ENCODE measurements at places on chromosomes 3 and 15. TPM values are rescaled to one million over a fixed set of nuclear protein-coding genes. Genes with fewer than 3 reads are reported as not detected.

DNA sequence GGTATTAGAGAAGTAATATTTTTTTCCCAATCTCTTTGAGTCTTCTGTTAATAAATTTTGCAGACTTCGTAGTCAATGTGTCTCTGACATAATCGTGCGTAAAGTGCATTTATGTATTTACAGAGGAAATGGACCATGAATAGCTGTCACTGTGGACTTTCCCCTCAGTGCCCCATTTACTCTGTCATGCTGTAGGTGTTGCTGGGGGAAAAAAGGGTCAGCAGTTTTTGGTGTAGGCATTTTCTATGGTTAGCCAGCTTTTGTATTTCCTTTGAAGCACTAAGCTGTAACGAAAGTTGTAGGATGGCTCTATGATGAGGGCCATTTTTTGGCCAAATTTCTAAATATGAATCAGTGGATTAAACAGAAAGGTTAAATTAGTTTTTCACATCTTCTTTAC lies 598.4 kb downstream of the FGF12 start:
- no peak for DNase-seq

DNA sequence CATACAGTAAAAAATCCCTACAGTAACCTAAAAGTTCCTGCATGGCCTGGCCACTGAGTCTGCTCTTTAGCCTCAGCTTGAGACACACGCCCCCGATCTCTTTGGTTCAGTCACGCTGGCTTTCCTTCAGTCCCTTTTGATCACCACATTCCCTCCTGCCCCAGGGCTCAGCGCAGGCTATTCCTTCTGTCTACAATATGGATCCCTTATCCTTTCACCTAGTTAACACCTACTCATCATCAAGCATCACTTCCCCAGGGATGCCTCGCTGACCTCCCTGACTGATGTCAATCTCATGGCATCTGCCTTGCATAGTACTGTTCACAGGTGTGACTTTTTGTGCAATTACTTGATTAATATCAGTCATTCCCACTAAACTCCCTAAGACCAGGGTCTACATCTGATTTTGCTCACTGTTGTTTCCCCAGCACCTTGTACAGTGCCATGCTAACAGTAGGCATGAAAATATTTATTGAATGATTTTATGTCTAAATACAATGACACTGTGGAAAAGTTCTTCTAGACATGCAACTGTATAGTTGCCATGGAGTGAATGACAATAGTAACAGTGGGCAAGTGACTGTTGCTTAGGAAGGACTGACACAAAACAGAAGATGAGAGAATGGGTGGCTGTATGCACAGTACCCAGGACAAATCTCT lies at the start of gene SNTN:
TSS of gene SNTN (plus strand) at position 610 of the 660 bp plus-strand sequence. CDS start at position 623, 13 bp downstream.
- no peak for DNase-seq

- DNase-seq, result no peak
Observed at GRCh38 chr3:64685331-64685799, 2.4 kb downstream of the ADAMTS9 start.

- DNase-seq, result no peak
Observed at GRCh38 chr15:66017792-66018487, 148.6 kb downstream of the RAB11A start.

ROBO1 gene
- polyA plus RNA-seq, result 74.6 TPM

- no peak for DNase-seq
Observed at GRCh38 chr3:172279191-172279640, 169.0 kb downstream of the GHSR start.

DNA sequence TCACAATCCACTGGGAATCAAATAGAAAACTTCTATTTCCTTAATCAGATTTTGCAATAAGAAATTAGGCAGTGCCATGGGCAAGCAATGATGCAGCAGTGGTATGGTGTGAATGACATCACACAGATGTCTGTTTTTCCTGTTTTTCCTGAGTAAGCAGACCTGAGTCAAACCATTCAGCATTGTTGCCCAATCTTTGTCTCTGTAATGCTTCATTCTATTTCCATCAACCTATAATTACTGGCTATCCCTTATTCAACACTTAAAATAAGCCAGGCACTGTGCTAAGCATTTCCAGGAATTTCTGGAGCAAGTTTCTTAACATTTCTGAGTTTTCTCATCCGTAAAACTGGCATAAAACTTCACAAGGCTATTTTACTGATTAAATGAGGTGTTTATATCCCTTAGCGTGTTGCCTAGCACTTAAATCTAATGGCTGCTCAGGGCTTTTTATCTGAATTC lies 11.3 kb upstream of the OXSR1 start:
- no peak for DNase-seq

DNA sequence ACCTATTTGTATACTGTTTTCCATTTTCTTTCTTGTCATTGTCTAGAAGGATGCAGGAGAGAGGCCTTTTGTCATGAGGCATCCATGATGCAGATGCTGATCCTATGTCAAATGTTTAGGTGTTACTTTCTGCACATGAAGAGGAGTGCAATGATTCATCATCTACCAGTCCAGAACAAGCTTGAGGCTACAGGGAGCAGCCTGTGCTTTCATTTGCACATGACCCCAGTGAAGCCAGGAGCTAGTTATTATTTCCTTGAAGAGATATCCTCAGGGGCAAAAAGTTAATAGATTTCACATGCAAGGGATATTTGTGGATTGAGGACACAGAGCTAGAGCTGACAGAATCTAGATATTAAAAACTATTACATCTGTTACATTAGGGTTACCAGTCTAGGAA lies 204.4 kb upstream of the TGFBR2 start:
- DNase-seq, result peak; percentile 25

DNA sequence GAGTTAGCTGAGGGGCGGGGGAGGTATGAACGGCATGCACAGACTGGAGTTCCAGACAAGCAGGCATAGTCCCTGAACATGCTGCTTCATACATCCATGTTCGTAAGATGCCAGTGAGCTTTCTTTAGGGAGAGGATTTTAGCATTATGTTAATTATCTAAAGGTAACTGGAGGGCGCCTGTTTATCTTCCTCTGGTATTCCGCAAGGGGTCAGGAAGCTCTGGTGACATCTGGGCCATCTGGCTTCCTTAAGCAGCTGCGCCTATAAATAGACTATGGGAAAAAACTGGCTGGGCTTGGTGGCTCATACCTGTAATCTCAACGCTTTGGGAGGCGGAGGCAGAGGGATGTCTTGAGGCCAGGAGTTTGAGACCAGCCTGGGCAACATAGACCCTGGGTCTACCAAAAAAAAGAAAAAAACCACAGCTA lies 1.5 kb upstream of the FBXO22 start:
- DNase-seq, result no peak

DNA sequence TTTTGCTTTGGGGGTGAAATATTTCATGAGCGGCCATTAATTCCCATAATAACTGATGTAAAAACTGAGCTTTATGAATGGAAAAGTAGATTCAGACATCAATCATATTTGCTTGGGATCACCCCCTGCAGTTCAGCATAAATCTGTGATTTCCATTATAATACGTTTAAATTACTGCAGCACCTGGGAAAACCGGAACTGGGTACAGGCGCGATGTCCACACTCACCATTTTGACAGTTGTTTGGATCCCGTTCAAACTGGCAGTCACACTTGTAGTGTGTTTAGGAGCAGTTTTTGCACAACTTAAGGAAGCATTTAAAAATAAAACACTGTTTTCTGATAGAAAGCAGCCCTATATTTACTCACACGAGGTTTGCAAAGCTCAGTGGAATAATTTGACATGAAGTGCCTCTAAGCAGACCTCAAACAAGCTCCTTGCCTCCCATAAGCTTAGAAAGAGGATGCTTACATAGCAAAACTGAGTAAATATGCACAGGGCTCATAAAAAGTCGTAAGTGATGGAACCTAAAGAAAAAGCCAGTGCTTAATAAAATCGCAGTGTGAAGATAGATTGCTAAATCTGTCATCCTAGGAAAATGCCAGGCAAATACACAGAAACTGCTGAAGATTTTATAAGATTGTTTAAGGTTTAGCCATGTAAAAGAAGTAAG lies 377.6 kb downstream of the PTPRG start:
- no peak for DNase-seq

DNA sequence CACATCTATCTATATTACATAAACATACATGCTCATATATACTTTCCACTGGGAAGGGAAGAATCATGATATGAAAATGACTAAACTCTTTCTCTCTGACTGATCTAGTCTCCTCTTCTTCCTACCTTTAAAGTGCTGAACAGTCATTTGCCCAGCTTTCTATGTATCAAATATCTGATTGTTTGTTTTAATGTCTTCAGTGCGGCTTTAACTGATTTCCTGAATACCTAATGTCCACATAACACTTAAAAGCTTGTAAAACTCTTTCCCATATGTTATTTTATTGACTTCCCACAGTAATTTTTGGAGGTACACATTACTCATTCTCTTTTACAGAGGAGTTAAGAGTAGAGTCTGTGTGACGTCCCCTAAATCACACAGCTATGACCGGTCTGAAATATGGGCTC lies 28.2 kb downstream of the CPOX start:
- no peak for DNase-seq

DNA sequence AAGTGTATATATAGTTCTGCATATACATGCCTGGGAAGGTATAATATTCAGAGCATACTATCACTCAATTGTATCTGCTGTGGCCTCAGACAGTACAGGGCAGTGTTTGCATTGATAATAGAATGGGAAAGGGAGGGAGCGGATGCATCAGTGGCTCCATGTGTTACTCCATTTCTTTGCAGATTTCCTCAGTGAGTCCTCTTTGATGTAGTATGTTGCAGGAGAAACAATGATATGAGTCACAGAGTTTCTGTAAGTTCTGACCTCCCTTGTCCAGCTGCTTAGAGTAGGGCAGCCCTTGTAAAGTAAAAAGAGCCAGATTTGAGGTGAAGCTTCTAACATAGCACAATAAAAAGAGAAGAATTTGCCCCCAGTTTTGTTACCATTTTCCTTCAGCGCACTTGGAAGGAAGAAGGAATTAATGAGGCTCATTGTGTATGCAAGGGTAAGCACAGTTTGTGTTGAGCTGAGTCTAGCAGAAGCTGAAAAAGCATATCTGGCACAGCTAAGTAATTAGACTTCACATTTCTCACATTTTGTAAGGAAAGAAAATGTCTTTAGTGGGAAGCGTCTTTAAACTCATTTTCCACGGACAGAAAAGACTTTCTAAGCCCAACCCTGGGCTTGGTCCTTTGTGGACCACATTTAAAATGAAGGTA lies 555.8 kb upstream of the IL12A start:
- DNase-seq, result no peak

ANKRD34C gene
- polyA plus RNA-seq, result not detected

DNA sequence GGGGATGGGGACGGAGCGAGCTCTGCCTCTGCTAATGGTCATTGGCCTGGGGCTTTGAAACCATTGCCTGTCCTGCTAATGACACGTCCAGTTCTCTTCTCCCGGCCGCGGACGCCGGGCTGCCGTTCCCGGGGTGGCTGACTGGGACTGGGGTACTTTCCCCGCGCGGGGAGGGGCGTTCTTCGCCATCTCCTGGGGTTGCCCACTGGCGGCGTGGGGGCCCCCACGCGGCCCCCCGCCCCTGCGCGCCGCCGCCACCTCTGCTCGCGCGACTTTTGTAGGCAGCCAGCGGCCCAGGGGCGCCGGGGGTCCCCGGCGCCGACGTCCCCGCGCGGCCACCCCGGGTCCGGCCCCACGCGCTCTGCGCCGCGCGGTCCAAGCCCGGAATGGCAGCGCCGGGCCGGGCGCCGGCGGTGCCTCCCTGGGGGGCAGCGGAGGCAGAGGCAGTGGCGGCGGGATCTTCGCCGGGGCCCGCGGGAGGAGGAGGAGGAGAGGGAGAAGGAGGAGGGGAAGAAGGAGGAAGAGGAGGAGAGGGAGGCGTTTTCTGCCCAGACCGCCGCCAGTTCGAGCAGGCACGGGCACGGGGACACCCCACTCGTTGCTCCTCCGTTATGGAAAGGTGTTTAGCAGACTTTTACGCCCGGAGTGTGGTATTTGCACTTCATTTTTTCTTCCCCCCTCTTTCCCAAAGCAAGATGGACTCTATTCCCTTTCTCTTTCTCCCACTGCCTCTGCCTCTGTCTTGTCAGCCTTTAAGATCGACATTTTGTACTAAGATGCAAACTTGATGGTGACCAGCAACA lies 2.3 kb downstream of the BBX start:
- peak; percentile 61 for DNase-seq

DIS3L gene
- polyA plus RNA-seq, result 30.2 TPM

C3orf49 gene
- polyA plus RNA-seq, result 0.35 TPM

IL12A gene
- 0.90 TPM for polyA plus RNA-seq

GRCh38 chr3:117752984-117753717 lies 1043.6 kb downstream of the TUSC7 start:
- DNase-seq, result no peak

HIGD2B gene
- polyA plus RNA-seq, result not detected

DNA sequence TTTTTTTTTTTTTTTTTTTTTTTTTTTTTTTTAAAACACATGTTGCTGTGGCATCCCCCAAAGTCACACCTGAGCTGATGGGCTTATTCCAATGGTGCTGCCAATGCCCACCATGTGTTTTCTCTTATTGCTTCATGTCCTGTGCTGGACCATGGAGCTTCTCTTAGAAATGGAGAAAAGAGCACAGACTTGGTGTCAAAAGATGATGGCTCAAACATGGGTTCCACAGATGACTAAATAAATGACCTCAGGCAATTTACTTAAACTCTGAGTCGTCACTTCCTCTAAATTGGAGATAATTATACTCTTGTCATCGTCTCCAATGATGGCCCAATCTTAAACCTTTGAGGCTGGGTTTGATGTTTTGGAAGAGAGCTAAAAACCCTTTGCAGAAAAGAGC lies 28.1 kb downstream of the CHST2 start:
- no peak for DNase-seq

BCHE gene
- 57.1 TPM for polyA plus RNA-seq

DNA sequence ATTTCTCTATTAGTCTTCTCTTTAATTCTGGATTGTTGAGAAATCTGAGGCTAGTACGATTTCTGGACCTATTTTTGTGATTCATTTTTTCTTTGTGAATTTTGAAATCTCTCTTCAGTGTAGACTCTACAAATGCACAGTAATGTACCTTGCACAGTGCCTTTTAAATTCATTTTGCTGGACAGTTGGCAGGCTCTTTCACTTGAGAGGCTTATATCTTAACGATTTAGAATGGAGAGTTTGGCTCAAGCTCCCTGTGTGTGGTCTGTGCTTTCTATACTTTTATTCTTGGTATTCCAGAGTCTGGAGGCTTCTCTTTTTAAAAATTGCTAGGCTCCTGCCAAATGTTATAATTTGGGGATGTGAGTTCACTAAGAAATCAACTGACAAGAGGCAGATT lies 8.8 kb downstream of the CRYBG3 start:
- DNase-seq, result no peak

GRCh38 chr15:101604124-101604874 lies 47.9 kb downstream of the TM2D3 start:
- no peak for DNase-seq
